Fibroblast of pulmonary artery (primary cell): ENCODE measurements at places on chromosomes 6 and 20.

DNA sequence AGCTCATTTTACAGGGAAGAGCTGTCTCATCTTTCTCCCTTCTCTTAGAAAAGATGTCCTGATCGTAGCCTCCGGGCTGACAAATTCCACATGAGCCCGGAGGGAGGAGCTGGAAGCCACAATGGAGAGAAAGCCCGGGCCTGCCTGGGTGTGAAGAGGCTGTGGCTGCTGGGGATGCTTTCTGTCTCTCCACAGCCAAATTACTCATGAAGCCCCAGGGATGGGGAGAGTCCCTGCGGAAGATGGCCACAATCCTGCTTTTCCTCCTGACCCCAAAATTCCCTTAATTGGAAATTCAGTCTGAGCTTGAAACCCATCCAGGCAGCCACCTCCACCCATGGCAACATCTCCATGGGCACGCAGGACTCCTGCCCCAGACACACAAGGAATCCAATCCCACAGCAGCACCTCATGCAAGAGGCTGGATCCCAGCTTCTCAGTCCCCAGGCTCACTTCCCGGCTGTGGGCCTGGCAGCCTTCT is 32.4 kb downstream of the JPH2 start:
- DNase-seq = no peak

- DNase-seq = no peak
Measured at GRCh38 chr20:4266183-4266582, 250.8 kb upstream of the RNF24 start.

- DNase-seq = no peak
Measured at GRCh38 chr6:17662585-17662984, 44.1 kb downstream of the NUP153 start.

- DNase-seq = peak; percentile 82
Measured at GRCh38 chr6:104540743-104541142, 319.0 kb downstream of the HACE1 start.

DNA sequence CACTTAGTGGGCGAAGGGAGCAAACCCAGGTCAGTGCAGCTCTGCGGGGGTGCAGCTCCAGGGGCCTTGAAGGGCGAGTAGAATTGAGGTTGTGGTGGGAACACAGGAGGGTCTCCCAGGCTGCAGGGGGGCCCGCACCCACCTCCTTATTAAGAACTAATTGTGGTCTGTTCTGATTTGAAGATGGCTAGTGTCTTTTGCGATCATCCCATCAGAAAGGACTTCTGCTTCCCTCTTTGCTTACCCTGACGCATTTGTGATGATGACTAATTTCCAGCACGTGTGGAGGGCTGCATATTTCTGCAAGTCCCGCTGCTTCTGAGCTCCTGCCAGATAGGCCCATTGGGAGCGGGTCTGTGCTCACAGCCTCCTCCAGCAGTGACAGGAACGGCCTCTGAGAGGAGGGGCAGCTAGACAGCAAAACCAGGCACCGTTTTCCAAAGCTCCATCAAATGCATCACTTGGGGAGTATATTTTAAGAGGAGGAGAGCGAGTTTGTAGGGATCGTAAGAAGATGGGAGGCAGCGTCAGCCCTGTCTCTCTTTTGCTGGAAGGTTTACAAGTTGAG is 268.9 kb downstream of the CDH4 start:
- peak; percentile 47 for DNase-seq

GRCh38 chr20:11838076-11838636 is 79.5 kb upstream of the BTBD3 start:
- no peak for DNase-seq

GRCh38 chr6:2756687-2757224 is 6.0 kb upstream of the MYLK4 start:
- no peak for DNase-seq

GRCh38 chr20:23298926-23299672 is 51.5 kb upstream of the NXT1 start:
- no peak for DNase-seq

DNA sequence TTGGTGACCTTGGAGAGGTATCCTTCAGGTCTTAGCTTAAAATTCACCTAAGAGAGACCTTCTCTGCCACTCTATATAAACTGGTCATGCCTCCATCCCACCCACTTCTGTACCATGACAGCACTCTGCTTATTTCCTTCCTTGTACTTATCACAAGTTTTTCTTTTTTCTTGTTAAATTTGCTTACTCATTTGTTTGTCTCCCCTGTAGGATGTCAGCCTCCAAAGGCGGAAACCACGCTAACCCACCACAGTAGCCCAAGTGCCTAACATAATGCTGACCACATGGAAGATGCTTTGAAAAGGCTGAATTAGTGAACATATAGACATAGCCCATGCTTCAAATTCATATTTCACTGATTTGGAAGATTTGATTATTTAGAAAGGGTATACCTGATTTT is 5.4 kb downstream of the BMP6 start:
- peak; percentile 33 for DNase-seq

- DNase-seq = no peak
Measured at GRCh38 chr6:168704678-168705077, 263.7 kb downstream of the SMOC2 start.

DNA sequence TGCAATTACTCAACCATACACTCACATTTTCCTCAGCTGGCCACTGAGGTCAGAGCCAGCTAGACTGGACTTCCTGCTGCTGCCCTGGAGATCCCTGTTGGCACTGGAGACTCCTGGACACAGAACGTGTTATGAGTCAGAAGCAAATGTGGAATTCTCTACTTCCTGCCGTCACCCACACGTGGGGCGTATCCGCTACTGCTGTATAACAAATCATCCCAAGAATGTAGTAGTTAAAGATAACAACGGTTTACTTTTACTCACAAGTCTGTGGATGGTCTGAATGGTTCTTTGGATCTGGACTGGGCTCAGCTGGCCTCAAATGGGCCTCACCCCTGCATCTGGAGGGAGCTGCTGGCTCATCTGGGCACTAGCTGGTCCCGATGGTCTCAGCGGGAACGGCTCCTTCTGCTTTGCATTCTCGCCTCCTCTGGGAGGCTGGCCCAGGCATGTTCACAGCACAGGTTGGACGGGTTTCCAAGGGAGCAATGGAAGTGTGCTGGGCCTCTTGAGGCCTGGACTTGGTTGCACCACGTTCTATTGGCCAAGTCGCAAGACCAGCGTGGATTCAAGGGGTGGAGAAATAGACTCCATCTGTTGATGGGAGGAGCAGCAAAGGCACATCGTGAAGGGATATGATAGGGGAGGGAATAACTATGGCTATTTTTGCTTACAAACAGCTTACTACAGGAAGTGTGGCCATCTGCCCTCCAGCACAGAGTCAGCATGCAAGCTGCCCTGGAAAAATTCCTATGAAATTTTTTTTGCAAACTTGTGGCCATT is 118.5 kb downstream of the SNX5 start:
- DNase-seq = peak; percentile 100

DNA sequence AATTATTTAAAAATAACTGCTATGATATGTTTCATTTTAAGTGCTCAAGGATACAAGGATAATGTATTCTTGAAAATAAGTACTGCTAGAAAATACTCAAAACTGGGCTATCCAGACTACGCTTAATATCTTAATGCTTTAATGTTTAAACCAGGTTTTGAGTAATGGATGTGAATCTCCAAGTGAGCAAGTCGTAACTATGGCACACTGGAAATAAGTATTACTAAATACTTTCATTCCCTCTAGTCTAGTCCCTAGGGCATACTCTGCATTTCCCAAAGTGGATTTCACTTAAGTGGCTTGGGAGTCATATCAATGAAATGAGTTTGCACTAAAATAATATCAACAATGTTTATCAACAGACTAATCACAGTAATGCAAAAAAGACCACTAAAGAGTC is 48.1 kb downstream of the HMGCLL1 start:
- no peak for DNase-seq

- no peak for DNase-seq
Measured at GRCh38 chr6:130882370-130882769, 55.2 kb downstream of the SMLR1 start.

DNA sequence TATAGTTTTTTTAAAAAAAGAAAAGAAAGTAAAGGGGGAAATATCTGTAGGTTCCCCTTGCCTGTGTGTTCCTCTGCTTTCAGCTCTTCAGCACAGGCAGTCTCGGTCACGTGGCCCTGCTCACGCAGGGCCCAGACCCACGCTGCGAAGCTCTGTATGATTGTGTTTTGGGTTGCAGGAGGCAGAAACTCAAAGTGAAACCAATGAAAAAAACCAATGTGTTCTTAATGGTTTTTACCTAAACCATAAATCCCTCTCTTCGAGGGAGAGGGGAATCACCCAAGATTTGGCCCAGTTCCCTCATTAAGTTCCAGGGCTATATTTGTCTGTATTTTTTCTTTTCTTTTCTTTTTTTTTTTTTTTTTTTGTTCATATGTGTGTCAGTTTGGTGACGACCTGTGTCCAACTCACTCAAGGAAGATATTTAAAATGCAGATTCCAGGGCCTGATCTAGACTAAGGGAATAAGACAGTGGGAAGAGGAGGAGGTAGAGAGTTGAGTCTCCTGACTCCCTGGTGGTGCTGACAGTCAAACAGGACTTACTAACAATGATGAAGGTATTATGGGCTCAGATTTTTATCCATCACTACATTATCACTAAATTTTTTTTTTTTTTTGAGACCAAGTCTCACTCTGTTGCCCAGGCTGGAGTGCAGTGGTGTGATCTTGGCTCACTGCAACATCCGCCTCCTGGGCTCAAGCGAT is 33.8 kb upstream of the RREB1 start:
- DNase-seq = no peak

GRCh38 chr6:11445146-11445545 is 92.4 kb upstream of the TMEM170B start:
- DNase-seq = no peak

DNA sequence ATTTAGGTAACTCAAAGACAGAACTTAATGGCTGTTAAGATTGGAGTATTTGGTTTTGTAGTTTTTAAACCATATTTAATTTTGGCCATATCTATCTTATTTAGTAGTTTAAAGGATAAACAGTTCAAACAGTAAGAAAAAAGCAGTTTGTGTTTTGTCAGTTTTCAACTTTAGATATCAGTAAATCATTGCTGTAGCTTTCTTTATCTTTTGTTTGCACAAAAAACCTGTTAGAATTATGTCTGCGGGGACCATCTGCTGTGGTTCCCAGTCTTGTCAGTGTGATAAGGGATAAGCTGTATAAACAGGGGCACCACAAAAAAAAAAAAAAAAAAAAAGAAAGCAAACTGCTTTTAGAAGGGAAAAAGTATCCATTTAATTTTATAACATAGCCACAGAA is 40.9 kb downstream of the CDKAL1 start:
- no peak for DNase-seq

DNA sequence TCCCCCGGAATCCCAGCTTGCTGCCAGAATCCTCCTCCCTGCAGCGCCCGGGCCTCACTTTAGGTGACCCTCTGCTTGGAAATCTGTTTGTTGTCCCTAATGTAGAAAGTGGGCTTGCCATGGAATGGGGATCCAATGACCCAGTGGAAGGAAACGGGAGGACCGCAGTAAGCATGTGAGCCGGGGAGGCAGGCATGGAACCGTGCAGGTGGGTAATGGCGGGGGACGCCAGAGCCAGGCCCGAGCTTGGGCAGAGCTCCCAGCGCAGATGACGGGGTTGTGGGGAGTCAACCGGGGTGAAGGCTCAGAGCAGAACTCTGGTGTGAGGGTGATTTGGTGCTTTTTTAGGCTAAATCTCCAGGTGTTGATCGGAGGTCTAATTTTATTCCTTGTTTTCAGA is 188.3 kb downstream of the QKI start:
- no peak for DNase-seq

DNA sequence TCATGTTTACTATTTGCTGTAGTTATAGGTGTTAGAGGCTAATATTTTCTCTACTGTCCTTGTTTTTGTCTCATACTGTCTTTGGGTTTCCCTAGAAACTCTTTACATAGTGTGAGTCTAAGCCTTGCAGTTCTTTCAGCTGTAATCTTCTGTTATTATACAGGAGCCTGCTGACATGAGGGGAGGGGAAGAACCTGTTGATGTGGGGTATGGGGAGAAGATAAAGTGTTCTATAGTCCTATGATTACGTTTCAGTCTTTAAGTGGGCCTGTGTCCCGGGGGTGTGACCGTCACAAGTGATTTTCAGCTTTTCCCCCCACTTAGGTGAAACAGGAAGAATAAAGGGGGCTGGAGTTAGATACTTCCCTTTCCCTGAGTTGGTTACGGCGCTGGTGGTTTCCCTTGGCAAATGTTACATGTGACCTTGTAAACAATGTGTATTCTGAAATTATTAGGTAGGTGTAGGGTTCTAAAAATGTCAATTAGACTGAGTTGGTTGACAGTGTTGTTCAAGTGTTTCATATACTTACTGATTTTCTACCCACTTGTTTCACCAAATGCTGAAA is 41.3 kb downstream of the REV3L start:
- no peak for DNase-seq

- peak; percentile 7 for DNase-seq
Measured at GRCh38 chr20:45459606-45460005, 9.9 kb upstream of the WFDC2 start.

DNA sequence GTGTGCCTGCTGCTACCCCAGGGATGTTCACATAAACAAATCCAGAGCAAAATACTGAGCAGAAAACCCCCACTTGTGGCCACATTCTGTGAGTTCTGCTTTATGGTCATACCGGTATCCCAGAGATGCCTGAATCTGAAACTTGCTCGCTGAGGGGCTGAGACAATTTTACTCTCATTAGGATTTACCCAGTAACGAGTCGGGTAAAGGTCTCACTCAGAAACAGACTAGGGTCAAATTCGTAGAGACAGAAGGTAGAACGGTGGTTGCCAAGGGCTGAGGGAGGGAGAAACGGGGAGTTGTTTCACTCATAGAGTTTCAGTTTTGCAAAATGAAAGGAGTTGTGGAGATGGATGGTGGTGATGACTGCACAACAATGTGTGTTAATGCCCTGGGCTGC is 45.4 kb upstream of the NKX2-2 start:
- DNase-seq = no peak

DNA sequence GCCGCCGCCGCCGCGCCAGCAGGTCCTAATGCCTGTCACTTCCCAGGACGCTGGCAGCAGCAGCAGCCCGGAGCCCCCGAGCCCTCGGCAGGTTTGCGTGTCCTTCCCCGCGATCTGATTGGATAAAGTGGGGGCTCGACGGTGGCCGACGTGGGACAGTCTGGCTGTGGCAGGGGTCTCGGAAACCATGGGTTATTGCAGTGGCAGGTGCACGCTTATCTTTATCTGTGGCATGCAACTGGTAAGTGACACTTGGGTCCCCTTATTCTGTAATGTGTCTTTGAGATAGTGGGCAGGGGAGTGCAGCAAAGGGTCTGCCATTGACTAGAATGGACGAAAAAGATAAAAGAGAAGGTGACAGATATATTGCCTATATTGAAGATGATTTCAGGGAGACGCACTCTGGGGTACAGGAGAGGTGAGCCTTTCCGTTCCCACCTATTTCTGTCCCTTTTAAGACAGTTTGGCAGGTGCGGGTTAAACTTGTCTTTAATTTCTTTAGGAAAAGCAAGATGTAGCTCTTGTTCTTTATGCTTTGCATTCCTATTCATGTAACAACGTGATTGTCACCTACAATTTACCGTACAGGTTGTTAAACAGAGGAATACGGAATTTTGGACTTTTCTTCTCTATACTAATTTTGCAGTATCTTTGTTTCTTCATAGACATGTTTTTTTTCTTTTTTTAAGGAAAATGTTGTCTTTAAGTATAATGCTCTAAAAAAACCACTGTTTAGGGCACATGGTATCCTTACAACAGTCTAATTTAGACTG is 535 bp downstream of the NKAIN2 start:
- DNase-seq = no peak
